ENCODE measurements at places on chromosomes 12 and 14.
A peak's percentile ranks its signal among the peaks of the same experiment; 100 is the strongest.

- no peak for DNase-seq
These were observed 23.7 kb downstream of the FOXA1 start for GRCh38 chr14:37571391-37571790.

DNA sequence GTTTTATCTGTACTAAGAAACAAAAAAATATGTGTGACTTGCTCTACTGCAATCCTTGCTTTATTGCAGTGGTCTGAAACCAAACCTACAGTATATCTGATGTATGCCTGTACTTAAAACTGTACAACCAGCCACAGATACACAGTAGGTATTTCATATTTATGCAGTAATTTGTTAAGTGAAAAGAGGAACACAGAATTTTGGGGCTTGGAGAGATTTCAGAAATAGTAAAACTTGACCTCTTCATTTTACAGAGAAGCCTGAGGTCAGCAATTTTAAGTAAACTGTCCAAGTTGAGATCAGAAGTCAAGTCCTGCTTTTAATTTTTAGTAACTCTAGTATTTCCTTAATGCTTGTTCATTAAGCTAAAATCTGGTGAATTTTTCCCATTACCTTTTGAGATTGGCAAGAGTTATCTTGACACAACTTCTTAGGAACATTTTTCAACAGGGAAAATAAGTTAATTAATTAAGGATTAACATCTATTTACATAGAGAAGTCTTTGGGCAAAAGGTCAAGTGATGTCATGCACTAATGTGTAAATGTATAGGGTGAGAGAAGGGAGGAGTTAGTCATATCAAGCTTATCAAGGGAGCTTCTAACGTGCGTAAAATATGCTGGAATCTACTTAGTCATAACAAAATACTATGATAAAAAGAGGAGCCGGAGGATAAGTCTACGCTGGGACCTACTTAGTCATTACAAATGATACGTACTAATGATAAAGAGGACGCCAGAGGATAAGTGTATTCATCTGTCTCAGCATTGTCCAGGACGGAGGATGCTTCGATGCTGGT, 66.0 kb upstream of the GTF2A1 start:
- no peak for DNase-seq

DNA sequence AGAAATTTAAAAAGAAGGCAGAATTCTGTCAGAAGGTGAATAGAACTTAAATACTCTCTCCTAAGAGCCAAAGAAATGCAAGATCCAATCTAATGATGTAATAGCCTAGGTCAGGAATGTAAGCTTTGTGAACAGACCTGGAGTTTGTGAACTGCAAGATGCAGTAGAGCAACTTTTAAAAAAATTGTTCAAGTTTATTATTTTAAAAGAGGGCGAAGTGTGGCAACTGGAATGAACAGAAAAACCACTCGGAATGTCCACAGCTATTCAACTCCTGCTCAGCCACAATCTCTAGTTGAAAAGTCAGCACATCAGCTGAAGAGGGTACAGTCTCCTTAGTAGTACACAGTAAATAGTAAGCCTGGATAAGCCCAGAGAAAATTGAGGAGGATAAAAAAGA, 228.8 kb downstream of the PPFIA2 start:
- DNase-seq: no peak

GRCh38 chr12:65779091-65779642, 45.1 kb upstream of the HMGA2 start:
- no peak for DNase-seq

GRCh38 chr14:102694530-102695166, 82.6 kb upstream of the TRAF3 start:
- DNase-seq: peak; percentile 23
